ENCODE measurements at places on chromosomes 11 and 22.

- DNase-seq: no peak
Measured at GRCh38 chr11:36280531-36280930, 8.7 kb downstream of the COMMD9 start.

DNA sequence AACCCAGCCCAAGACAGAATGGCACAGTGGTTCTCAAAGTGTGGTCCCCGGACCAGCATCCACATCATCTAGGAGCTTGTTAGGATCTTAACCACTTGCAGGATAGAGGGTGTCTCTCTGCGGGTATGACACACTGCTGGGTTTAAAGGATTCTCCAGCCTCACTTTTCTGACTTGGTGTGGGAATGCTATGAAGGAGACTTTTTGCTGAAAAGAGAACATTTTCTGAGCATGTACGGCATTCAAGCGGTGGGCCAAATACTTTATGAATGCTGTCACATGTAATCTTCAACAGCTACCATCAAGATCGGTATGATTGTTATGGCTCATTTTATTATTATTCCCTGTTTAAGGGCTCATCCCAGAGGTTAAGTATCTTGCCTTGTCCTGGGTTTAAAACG is 1.8 kb upstream of the CD82 start:
- no peak for DNase-seq

- no peak for DNase-seq
Measured at GRCh38 chr11:107682171-107682570, 29.7 kb downstream of the SLN start.

- DNase-seq: no peak
Measured at GRCh38 chr22:28172892-28173670, 254.0 kb upstream of the PITPNB start.

GRCh38 chr11:36216061-36216615 is 73.1 kb downstream of the COMMD9 start:
- no peak for DNase-seq

DNA sequence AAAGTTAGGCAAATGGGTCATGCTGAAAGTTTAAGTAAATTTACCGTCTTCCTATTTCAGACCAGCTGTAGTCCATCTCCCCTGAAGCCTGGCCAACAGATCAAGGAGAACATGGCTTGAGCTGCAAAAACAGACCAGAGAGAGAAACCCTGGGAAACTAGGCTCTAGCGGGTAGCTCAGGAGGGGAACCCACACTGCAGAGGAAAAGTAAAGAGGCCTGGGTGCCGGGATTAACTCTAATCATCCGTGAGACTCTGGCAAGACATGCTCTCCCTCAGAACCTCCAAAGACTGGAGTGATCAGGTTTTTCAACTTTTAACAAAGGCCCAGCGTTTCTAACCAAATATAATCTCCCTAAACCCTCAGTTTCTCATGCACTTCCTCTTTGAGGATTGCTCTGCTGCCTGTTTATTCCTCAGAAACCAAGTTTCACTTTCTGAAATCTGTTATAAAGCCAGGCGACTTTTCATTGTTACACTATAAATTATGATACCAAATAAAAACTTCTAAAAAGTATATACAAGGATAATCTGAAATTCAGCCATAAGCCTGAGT is 67.5 kb downstream of the GAB2 start:
- DNase-seq: no peak

- DNase-seq: no peak
Measured at GRCh38 chr11:36452236-36452940, 57.7 kb downstream of the TRAF6 start.

- DNase-seq: no peak
Measured at GRCh38 chr11:71221821-71222220, 30.6 kb downstream of the SHANK2 start.

DNA sequence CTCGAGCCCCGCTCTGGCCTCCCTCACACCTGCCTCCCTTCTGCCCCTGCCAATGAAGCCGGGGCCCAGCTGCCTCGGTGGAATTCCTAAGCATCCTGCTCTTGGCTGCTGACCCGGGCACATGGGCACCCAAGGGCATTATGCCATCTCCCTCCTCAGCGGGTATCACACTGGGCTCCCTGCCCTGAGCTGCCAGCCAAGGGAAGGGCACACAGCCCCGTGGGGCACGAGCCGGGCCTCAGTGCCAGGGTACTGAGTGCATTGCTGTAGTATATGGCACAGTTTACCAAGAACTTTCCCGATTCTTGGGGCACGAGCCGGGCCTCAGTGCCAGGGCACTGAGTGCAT is 43.8 kb upstream of the JAM3 start:
- no peak for DNase-seq
